ENCODE measurements at places on chromosomes 3 and 15.

DNA sequence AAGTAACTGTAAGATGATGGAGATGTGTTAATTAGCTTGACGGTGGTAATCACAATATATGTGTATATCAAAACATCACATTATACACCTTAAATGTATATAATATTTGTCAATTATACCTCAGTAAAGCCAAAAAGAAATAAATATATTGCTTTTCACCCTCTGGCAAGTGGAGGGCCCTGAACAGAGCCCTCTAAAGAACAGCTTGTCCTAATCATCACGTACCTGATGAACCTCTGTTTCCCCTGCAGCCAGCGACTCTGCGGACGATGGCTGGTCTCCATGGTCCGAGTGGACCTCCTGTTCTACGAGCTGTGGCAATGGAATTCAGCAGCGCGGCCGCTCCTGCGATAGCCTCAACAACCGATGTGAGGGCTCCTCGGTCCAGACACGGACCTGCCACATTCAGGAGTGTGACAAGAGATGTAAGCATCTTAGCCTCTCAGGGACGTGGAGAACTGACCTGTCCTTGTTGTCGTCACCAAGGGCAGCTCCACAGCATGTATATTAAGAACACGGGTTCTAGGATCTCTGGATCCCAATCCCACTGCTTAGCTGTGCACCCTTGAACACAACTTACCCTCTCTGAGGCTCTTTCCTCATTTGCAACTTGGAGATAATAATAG is 6.3 kb downstream of the THBS1 start:
- no peak for DNase-seq

GRCh38 chr3:122890720-122891220 is 95.9 kb downstream of the SLC49A4 start:
- no peak for DNase-seq

DNA sequence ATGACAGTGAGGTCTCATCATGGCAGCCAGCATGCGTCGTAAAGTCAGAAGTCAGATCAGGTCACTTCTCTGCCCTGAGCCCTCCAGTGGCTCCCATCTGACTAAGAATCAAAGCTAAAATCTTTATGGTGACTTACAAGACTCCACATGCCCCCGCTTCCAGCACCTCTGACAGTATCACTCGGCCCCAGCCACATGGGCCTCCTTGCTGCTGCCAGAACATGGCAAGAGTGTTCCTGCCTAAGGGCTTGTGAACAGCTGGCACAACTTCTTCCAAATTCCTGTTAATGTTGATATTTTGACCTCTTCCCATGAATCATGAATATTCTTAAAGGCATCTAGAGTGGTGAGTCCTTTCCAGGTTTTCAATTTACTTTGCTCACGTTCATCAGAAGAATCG is 20.5 kb downstream of the POLR2M start:
- no peak for DNase-seq

DNA sequence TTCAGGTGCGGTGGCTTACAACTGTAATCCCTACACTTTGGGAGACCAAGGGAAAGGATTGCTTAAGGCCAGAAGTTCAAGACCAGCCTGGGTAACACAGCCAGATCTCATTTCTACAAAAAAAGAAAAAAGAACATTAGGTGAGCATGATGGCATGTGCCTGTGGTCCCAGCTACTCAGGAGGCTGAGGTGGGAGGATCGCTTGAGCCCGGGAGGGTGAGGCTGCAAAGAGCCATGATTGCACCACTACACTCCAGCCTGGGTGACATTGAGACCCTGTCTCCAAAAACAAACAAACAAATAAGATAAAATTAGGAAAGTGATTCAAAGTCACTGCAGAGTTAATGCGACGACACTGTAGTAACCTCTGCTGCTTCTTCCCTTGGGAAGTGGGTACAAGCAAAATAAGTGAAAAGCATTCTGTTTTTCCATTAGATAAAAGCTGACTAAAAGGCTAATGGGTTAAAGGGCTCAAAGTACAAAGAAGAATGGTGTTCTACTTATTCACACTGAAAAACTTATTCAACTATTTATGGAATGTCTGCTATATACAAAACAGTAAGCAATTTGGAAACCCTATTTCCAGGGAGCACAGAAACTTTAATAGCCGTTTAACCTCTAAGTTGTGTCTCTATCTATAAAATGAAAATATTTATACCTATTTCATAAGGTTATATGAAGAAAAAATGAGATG is 8.0 kb upstream of the RPS27L start:
- no peak for DNase-seq

DNA sequence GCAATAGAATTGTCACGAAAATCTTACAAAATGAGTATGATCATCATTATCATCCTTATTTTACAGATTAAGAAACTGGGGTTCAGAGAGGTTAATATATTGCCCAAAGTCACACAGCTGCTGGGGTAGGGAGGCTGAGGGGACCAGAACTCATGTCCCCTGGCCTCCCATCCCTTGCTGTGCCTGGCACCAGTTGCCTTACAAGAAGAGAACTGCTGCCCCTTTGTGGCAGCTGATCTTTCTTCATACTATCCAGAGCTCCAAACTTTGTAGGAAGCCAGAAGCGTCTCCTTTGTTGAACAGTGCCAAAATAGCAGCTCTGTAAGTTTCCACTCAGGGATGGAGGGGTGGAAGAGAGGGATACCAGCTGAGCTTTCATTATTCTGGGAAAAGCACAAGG is 236.8 kb upstream of the TBC1D5 start:
- DNase-seq = peak; percentile 19

DNA sequence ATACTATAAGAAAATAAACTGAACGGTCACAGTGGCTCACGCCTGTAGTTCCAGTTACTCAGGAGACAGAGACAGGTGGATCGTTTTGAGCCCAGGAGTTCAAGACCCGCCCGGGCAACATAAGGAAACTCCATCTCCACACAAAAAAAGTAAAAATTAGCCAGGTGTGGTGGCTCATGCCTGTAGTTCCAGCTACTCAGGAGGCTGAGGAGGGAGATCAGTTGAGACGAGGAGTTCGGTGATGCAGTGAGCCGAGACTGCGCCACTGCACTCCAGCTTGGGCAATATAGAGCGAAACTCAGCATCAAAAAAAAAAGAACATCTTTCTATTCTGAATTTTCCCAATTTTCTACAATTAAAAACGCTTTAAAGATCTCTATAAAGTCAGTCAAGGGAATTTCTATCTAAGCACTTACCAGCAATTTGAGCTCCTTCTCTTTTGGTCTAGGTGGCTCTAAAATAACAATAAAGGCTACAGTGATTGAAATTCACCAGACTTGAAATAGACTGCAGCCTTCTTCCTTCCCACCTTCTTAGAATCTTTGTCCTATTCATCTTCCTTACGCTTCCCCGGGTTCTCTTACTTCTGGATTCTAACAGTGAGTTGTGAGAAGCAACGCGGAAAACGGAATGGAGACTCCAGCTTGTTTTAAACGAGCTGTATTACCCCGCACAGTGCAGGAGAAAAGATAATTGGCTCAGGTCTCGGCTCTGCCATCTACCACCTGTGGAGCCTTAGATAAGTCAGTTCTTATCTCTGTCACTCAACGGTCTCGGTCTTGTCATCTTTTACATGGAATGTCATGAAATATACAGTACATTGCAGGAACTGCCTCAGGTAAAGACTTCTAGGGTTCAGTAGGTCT is 812 bp upstream of the SEC62 start:
- DNase-seq = no peak

- DNase-seq = no peak
These were observed 66.7 kb downstream of the FILIP1L start for GRCh38 chr3:100047455-100048141.

DNA sequence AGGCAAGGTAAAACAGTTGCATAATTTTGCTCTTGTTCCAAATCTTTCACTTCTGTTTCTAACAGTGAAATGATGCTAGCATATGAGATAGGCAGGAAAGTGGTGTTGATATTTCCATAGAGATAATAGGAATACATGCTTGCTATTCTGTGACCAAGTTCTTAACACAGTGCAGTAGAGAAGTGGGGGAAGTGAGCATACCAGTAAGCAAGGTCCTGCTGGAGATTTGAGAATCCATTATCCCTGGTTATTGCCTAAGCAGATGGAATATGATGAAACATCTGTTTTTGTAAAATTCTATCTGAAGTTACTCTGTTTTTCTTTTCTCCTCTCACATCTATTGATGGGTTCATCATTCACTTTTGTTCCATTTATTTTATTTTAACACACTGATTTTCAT is 28.7 kb downstream of the USP8 start:
- DNase-seq = no peak

GRCh38 chr3:184241447-184242296 is 7.1 kb downstream of the ALG3 start:
- DNase-seq = no peak

GRCh38 chr3:188241072-188241471 is 87.1 kb downstream of the LPP start:
- peak; percentile 15 for DNase-seq

DNA sequence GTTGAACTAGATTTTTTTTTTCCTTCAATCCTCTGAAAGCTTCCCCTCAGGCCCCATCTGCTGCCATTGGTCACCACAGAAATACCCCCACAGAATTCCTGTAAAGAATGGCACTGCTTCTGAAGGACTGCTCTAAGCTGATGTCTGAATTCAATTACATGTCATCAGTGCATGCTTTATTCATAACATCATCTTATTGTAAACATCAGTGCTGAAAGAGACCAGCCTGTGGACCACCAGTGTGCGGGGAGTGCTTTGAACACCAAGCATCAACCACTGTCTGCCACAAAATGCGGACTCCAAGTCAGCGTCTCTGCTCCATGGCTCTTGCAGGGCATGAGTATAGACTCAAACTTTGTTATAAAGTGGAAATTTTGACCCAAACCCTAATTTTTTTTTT is 11.6 kb downstream of the PHLDB2 start:
- DNase-seq = no peak

DNA sequence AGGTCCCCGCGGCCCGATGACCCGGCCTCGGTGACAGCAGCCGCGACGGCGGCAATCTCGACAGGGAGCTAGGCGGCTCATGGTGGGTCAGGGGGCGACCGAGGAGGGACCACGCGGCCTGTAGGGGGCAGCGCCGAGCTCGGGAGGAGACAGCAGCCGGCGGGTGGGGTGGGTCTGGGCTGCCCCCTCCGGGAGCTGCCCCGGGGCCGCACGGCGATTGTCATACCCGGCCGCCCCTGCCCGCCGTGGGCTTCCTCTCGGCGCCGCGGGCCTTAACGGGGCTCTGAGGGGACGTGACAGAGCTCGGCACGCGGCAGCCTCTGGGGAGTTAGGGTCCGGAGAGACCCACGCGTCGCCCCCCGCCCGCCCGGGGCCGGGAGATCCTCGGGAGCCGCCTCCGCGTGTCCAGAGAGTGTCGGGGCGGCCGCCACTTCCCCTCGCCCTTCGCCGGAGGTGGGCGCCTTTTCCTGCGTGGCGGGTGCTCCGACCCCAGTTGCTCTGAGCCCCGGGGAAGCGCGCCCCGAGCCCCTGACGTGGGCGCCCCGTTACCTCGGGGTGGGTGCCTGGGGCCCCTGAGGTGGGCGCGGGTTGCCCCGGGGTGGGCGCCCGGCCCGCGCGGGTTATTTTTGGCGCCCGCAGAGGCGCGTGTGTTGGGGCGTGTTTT is 539 bp upstream of the PLCL2 start:
- DNase-seq = no peak

DNA sequence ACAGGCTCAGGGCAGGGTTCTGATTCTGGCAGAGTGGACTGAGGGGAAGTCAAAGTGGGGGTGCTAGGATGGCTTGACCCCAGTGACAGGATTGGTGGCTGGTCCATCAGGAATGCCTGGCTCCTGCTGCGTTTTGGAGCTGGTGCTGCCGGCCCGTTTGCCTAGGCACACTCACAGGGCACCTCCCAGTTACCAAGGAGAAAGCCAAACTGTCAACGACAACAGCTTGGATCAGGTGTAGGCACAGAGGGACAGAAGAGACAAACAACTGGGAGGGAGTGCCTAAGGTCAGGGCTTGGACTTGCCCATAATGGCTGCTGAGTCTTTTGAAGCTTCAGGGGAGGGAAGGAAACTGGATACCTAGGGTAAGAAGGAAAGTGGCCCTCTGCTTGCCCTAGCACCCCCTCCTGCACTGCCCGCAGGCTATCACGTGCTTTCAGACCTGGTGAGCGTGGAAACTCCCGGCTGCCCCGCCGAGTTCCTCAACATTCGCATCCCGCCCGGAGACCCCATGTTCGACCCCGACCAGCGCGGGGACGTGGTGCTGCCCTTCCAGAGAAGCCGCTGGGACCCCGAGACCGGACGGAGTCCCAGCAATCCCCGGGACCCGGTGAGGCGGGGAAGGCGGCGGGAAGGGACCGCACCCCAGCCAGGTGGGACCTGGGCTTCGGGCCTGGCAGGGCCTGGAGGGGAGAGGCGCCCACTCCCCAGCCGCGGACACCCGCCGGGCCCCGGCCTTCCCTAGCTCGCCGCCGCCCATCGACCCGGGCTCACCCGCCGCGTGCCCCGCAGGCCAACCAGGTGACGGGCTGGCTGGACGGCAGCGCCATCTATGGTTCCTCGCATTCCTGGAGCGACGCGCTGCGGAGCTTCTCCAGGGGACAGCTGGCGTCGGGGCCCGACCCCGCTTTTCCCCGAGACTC is 5.1 kb downstream of the DUOX1 start:
- no peak for DNase-seq

DNA sequence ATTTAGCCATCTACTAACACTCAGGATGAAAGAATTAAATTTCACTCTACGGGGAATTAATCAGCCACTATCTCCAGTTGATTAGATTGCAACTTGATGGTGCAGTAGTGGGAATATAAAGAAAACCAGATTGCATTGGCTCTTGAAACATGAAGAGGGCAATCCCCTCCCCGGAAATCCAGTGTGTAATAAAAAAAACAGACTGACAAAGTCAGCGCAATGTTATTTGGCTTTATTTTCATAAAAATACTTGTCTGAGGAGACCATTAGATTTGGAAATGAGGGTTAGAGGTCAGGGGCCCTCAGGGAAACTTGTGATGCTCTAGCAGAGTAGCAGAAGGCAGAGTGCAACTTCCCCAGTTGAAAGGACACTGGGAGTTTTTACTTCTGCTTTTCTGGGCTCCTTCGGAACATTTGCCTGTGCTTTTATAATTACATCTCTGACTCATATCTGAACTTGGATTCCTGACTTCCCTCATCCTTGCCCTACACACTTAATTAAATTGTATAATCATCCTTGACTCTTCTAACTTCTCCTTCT is 326.8 kb downstream of the TUSC7 start:
- DNase-seq = no peak

- DNase-seq = no peak
These were observed 43.5 kb upstream of the ULK4 start for GRCh38 chr3:42005401-42005800.

DNA sequence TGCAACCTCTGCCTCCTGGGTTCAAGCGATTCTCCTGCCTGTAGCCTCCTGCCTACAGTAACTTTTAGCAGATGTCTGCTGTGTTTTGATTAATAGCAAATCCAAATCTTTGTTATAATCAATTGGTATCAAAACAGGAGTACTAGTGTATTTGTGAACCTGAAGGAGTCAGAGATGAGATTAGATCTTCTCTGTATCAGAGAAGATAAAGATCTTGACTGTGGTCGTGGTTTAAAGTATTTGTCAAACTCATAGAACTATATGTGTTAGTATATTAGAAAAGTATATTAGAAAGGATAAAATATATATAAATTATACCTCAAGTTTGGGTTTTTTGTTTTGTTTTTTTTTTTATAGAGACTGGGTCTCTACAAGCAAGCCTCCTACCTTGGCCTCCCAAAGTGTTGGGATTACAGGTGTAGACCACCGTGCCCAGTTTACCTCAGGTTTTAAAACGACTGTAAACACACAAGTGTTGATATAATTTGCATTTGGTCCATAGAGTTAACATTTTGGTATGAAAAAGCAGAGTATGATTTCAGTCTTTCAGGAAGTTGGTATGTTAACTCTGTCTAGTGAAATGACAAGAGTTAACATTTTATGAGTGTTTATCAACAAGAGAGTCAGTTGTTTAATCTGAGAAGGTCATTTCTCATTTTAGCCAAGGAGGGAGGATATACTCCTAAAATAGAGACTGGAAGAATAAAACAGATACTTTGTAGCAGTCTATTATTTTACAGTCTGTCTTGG is 18.3 kb downstream of the RTF1 start:
- DNase-seq = no peak
